ENCODE measurements at places on chromosomes 5 and 9.

DNA sequence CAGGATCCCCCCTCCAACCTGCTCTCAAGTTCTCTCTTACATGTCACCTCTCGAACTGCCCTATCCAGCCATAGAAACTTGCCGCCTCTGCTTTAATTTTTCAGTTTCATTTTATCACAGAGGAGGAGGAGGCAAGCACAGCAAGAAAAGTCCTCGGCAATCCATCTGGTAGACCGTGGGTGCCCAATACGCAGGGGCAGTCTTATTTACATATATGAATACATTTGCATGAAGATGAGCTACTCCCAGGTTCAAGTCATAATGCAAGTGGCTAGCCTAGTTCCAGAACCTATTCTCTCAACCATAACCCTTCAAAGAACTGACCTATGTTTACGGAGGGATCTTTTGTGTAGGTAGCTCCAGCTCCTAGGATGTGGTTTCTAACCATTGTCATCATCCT is 223.2 kb upstream of the PANK3 start:
- DNase-seq = no peak

DNA sequence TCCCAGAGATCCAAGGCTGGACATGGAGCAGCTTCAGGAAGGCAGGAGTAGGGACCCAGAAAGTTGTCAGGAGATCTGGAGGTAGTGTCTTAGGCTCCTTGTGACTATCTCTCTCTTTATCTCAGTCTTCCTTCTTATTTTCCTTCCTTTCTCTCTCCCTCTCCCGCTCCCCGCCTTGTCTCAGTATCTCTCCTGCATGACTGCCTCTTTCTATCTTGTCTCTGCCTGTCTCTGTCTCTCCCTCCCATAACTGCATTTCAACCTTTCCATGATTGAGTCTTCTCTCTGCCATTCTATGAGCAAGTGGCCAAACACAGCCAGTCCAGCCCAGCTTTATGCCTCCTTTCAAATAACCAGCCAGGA is 61.0 kb upstream of the NEK6 start:
- no peak for DNase-seq

DNA sequence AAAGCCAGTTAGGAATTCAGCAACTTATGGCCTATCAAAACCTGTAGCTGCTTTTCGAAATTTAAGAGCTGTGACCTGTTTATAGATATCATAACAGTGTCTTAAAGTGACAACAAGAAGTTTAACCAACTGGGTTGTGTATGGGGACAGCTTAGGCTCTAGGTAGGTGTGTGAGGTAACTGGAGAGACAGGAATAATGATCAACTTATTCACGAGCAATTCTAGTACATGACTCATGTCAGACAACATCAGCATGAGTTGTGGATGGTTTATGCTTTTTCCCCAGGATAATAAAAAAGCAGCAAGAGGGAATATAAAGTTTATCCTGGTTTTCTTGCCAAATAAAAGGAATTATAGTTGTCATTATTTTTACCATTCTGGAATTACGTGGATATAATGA is 88.6 kb downstream of the GDNF start:
- DNase-seq = peak; percentile 23

- no peak for DNase-seq
These were observed 200.1 kb downstream of the MEF2C start for GRCh38 chr5:88682881-88683361.

- no peak for DNase-seq
These were observed 17.9 kb upstream of the NOTCH1 start for GRCh38 chr9:136563646-136564325.

- DNase-seq = peak; percentile 24
These were observed 41.8 kb upstream of the KDM4C start for GRCh38 chr9:6715755-6716643.

- peak; percentile 62 for DNase-seq
These were observed 131.1 kb downstream of the TLE1 start for GRCh38 chr9:81558091-81558830.

DNA sequence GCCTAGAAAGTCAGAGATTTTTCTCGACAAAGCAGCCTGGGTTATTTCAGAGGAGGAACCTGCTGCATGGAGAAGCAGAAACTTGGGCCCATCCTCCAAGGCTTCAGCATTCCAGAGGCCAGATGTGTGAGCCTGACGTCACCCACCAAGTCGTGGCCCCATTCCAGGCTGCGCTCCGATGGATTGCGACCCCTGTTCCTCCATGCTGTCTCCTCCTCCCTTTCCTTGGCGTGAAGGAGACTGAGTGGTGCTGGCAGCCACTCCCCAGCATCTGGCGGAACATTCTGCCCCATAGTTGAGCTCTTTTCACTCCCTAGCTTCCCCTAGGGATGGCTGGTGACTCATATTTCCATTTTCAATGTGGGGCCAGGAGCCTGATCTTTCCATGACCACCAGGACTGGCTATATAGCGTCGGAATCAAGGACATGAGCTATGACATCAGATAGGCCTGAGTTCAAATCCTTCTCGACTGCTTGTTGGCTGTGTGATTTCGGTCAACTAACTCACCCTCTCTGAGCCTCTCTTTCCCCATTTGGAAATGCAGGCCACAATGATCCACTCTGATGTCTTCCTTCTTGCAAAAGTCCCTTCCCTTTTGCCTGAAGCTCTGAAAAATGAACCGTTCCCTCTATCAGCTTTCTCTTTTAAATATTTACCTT is 24.5 kb upstream of the DUSP1 start:
- peak; percentile 90 for DNase-seq

- DNase-seq = no peak
These were observed 25.8 kb downstream of the LYSMD3 start for GRCh38 chr5:90503596-90503995.

DNA sequence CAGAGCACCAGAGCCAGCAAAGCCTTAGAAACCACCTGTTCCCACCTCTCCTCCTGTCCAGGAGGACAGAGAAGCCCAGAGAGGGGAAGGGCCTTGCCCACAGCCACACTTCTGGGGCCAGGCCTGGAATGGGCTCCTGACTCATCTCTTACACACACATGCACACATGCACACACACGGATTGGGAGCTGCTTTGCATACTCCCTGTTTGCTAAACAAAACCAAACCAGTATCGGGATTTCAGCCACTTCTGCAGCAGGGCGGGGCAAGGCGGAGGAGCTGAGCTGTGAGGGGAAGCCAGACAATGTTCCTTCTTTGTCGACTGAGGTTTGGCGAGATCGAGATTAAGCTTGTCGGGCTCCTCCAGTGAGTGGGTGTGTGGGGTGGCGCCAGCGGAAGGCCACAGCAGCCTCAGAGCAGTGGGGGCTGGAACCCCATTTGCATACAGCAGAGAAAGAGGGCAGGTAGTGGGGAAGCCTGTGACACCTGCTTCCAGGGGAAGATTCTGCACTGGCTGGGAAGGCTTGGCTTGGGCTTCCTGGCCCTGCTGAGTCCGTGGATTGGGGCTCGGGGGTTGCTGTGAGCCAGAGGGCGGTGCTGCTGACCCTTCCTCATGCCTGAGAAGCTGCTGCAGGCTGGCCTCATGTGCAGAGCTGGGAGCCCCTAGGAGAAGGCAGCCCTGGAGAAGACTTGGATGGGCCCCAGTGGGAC is 16.1 kb downstream of the GFI1B start:
- peak; percentile 60 for DNase-seq

GRCh38 chr9:123753669-123754258 is 176.2 kb downstream of the DENND1A start:
- no peak for DNase-seq

GRCh38 chr5:170648541-170648940 is 135.0 kb upstream of the GABRP start:
- DNase-seq = no peak

DNA sequence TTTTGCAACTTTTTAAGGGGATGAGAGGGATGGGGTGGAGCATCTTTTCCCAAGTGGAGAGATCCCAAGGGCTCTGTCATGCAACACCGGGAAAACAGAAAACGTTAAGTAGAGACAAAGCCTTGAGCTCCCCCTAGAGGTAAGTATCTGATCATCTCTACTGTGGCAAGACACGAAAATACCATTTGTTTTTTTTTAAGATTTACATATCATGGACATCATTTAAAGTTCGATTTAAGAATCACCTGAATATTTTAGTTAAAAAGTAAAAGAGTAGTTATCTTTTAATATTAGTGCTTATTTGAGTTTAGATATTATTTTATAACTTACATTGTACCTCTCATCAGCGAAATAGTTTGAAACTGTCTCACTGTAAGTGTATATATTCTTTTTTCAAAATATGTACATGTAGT is 200.4 kb downstream of the LRRC70 start:
- peak; percentile 84 for DNase-seq

DNA sequence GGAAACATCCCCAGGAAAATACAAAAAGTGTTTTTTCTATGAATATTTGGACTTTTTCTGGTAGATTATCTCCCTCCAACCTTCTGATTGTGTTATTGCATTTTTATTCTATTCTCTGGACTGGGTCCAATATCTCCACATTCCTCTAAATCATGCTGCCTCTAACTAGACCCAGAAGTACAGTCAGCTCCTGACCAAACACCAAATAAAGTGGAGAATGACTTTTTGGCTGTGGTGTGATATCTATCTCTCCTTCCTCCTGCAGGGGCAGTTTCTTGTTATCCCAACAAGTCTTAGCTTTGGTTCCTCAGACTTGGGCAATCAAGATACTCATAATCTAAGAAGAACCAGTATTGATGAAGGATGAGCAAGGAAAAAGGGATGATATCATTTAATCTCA is 3.2 kb upstream of the RAI14 start:
- peak; percentile 58 for DNase-seq

DNA sequence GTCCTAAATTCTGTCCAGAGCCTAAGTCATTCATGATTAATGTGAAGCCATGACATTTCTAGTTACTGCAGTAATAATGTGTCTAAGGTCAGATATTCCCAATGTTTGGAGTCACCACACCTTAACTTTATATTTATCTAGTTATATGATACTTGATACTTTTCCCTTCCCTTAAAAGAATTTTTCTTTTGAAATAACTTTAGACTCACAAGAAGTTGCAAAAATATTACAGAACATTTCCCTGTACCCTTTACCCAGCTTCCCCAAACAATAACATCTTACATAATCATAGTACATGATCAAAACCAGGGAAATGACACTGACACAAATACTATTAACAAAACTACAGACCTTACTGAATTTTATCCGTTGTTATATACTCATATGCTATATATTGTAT is 150.0 kb upstream of the GNA14 start:
- DNase-seq = no peak

Data from GM03348 (cell line).